HS-5 (cell line): ENCODE measurements at places on chromosomes 12 and 14.
A peak's percentile ranks its signal among the peaks of the same experiment; 100 is the strongest.

GRCh38 chr12:7835766-7836165 is 36.9 kb downstream of the SLC2A14 start:
- no peak for DNase-seq

GRCh38 chr12:29008786-29009185 is 140.3 kb upstream of the FAR2 start:
- DNase-seq, result peak; percentile 10

- DNase-seq, result no peak
Observed at GRCh38 chr12:28350502-28350901, 160.2 kb downstream of the CCDC91 start.

GRCh38 chr12:64611341-64612284 is 1.3 kb downstream of the RASSF3 start:
- DNase-seq, result no peak

GRCh38 chr12:115232455-115233156 is 548.6 kb upstream of the TBX3 start:
- DNase-seq, result peak; percentile 51

- no peak for DNase-seq
Observed at GRCh38 chr12:15752785-15753184, 36.4 kb downstream of the EPS8 start.

DNA sequence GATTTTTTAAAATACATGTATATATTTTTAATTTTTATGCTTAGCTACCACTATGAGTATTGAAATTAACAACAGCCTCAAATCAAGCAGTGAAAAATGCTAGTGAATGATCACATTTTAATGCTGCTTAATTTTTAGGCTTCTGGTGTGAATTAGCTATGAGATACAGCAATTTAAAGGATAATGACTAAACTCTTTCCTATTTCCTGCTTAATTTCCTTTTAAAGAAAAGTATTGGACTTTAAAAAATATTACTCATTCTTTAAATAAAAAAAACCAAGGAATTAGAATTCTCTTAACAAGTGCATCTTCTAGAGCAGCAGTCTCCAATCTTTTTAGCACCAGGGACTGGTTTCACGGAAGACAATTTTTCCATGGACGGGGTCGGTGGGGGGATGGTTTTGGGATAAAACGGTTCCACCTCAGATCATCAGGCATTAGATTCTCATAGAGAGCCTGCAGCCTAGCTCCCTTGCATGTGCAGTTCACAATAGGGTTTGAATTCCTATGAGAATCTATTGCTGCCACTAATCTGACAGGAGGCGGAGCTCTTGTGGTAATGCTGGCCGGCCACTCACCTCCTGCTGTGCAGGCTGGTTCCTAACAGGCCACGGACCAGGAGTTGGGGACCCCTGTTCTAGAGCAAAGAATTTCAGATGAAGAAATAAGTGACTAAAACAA is 18.6 kb upstream of the NTN4 start:
- DNase-seq, result no peak

- DNase-seq, result no peak
Observed at GRCh38 chr12:14607568-14607967, 39.9 kb upstream of the PLBD1 start.

- DNase-seq, result no peak
Observed at GRCh38 chr12:131573631-131574394, 137.1 kb upstream of the SFSWAP start.

DNA sequence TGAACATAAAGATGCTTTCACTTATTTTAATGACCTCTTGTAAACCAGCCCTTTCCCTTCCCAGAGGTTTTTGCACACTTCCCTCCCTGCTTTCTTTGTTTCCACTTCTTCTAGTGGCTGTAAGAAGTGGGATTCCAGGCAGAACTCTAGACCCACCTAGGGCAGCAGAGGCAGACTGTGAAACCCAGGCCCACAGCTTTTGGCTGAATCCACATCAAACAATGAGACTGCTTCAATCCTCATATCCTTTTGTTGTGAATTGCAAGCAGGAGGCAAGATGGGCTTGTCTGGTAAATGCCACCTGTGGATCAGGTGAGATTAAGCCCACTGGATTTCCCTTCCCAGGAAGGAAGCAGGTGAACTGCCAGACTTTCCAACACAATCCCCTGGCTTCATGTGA is 12.8 kb downstream of the CCDC177 start:
- DNase-seq, result no peak

- DNase-seq, result no peak
Observed at GRCh38 chr14:21043387-21043973, 1.3 kb downstream of the RNASE7 start.

- DNase-seq, result no peak
Observed at GRCh38 chr14:30790827-30791226, 83.5 kb upstream of the COCH start.

GRCh38 chr14:97851428-97851995 is 1054.3 kb downstream of the VRK1 start:
- no peak for DNase-seq

DNA sequence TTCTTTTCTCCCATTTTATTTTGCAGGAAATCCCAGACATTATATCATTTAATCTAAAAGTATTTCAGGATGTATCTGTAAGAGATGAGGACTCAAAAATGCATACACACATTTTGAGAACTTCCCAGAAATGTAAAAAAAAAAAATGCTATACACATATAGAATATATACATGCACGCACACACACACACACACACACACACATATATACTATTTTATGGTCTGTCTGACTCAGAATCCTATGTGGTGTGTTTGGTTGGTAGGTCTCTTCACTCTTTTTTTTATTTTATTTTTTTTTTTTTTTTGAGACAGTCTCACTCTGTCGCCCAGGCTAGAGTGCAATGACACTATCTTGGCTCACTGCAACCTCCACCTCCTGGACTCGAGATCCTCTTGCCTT is 65.5 kb downstream of the FBXO34 start:
- DNase-seq, result no peak

DNA sequence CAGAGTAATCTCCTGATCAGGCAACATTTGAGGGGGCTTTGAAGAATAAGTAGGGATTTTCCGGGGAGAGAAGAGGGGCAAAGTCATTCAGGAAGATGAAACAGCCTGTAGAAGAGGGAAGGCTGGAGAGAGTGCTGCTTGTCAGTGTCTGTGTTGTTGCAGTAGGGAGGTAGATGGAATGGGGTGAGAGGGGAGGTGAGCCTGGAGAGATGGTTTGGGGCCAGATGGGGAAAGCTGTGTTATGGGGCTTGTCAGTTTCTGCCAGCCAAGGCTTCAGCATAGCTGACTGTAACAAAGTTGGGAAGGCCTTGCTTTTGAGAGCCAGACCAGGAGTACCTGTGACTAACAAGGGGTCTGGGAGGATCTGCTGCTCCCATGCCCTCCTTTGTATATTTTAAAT is 18.0 kb downstream of the BICD1 start:
- DNase-seq, result no peak

GRCh38 chr12:111766608-111767361 is at the start of gene ALDH2:
TSS of gene ALDH2 (plus strand) at chr12:111766933. CDS start at chr12:111766983, 50 bp downstream.
- no peak for DNase-seq

GRCh38 chr12:25995906-25996305 is 37.4 kb downstream of the RASSF8 start:
- DNase-seq, result no peak

DNA sequence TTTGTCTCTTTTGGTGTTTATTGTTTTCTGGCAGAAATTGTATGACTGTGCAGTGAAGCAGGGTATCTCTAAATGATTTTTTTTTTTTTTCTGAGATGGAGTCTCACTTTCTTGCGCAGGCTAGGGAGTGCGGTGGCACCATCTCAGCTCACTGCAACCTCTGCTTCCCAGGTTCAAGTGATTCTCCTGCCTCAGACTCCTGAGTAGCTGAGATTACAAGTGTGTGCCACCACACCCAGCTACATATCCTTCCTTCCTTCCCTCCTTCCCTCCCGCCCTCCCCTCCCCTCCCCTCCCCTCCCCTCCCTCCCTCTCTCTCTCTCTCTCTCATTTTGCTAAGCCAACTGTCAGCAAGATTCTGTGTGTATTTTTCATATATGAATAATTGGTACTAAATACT is 94.4 kb downstream of the PPHLN1 start:
- no peak for DNase-seq

DNA sequence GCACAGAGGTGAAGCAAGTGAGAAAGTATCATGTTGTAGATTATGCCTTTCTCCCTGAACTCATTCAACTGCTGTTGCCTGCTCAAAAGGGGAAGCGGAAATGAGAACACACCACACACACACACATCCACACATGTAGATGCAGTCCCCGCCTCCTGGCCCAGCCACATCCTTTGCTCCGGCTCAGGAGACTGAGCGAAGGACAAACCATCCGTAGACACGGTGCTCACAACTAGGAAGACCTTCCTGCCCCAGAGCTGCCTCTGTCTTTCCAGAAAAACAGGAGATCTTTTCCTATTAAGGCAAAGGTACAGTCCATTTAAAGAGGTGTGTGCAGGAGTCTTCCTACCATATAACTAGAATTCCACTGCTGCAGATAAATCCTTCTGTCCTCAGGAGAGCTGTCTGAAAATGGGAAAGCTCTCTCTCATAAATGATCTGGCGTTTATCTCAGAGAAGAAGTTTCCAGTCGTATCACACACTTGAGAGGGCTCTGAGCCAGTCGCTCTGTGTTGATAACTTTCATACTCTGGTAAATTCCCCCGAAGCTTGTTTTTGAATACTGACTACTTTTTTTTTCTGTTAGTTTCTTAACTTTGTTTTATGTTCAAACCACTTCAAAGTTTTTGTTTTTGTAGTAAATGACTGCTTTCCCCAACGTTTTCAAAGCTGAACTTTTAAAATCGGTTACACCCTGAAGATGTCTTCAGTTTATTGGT is at the start of gene TESPA1:
TSS of gene TESPA1 (minus strand) at position 105 of the 719 bp plus-strand sequence. CDS start 10,200 bp downstream, outside the sequence.
- DNase-seq, result no peak

GRCh38 chr12:92568691-92569090 is 134.1 kb upstream of the PLEKHG7 start:
- DNase-seq, result no peak

GRCh38 chr12:9651265-9651729 is 18.2 kb upstream of the CLEC2D start:
- peak; percentile 40 for DNase-seq

- DNase-seq, result no peak
Observed at GRCh38 chr12:131912518-131913274, 16.4 kb upstream of the PUS1 start.

GRCh38 chr12:52259657-52260243 is 14.7 kb upstream of the KRT86 start:
- DNase-seq, result no peak

DNA sequence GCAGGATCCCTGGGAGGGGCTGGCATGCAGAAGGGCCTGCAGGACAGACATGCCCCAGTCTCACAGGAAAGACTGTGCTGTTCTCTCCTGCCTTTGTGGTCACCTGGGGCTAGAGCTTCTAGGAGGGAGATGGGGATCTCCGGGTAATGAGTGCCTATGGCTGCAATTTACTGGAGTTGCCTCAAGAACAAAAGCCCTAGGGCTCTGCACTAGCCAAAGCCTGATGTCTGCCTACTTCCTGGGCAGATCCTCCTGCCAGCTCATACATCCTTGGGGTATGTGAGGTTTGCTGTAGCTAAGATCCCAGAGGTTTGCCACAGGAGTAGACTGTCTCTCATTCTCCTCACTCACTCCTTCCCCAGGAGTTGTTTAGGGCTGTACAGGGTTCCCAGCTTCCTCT is 106.9 kb upstream of the PPFIA2 start:
- no peak for DNase-seq

GRCh38 chr14:100694579-100695422 is 31.9 kb upstream of the DLK1 start:
- DNase-seq, result no peak

GRCh38 chr12:62912644-62913043 is 22.3 kb downstream of the PPM1H start:
- DNase-seq, result no peak

DNA sequence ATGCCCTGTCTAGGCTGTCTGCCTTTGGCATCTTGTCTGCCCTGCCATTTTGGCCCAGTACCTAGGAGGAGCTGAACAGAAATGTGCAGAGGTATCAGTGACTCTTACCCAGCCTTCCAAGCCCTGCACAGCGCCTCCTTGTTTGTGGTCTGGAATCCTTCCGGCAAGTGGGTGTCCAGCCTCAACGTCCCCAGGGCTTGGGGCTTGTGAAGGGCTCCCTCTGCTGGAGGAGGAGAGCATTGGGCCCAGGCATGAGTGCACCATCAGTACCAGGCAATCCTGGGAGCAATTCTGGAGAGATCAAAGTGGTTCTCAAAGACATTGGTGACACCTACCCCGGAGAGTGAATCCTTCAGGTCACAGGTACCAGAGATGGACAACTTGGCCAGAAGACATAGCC is 2.4 kb upstream of the TCL1B start:
- no peak for DNase-seq

DNA sequence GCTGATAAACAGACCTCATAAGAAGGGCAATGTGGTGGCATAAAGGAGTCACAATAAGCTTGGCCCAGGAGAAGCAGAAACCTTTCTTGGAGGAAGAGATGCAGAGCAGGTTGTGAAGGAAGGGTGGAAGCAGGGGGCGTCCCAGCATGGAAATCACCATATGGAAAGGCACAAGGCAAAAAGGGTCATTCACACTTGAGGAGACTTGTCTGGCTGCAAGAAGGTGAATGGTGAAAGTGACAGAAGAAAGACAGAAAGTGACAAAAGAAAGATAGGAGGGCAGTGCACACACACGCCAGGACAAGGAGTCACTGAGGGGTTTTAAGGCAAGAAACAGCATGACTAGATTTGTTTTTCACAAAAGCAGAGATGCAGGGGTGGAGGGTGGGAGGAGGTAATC is 38.3 kb downstream of the GALNT4 start:
- no peak for DNase-seq

- no peak for DNase-seq
Observed at GRCh38 chr14:90651271-90651804, 164.9 kb downstream of the TTC7B start.

DNA sequence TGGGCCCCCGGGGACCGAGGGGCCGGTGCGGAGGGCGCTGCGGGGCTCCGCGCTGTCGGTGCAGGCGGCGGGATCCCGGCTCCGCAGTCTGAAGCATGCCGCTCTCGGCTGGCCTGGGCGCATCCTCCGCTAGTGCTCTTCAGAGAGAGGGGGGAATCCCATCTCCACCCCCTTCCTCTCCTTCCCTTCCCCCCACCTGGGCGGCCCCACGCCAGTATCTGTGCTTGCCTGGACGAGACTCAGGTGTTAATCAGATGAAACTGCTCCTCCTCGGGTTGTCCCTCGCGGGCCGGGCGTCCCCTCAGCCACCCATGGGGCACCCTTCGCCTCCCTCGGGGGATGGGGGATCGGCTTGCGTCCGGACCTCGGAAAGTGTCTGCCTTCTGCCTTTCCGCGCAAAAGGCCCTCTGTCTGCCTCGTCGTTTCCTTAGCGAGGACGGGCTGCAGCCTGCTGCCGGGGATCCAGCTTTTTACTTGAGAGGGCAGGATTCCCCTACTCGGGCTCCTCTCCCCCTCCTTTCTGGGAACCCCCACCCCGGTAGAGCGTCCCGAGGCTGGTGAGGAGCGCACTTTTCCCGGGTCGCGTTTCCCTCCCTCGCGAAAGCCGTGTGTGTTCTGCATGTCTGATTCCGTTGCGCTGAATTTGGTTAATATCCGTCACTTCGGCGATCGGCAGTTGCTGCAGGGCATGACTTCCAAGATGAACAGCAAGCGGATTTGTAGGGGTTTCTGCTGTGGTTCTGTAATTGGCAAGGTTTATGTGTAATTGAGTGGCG is 1.1 kb downstream of the GPHN start:
- DNase-seq, result no peak

- no peak for DNase-seq
Observed at GRCh38 chr12:108442067-108442466, 73.0 kb upstream of the FICD start.
